Right renal pelvis (tissue), 4 donors: ENCODE measurements at places on chromosomes 1 and 21.

DNA sequence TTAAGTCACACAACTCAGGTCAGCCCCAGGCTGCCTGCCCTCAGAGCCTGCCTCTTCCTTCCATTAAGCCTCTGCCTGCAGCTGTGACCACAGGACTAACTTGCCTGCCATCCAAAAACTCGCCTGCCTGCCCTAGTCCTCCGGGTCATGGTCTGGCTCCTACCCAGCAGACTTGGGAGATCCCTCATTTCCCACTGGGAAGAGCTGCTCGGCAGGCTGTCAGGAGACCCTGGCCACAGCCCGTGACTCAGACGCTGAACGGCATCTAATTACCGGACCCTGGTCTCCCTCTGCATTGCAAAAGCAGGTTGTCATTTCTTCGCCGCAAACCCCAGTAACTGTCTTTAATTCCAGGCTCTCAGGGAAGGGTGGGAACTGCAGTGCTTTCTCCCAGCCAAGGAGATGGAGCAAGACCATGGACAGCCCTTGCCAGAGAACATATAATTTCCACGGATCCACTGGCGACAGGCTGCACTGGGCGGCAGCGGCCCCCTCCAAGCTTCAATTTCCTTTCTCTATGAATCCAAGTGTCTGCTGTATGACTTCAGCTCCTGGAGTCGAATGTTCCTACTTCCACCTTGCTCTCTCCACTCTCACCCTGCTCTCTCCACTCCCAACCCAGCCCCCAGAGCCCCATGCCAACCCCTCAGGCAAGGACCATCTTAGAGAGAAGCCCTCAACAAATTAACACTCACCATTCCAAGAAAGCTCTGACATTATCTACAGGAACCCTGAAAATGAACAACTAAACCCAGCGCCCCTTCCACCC, 20.4 kb downstream of the OLFML2B start:
- DNase-seq: no peak

GRCh38 chr1:160256396-160257046, 5.8 kb downstream of the DCAF8 start:
- DNase-seq: no peak

DNA sequence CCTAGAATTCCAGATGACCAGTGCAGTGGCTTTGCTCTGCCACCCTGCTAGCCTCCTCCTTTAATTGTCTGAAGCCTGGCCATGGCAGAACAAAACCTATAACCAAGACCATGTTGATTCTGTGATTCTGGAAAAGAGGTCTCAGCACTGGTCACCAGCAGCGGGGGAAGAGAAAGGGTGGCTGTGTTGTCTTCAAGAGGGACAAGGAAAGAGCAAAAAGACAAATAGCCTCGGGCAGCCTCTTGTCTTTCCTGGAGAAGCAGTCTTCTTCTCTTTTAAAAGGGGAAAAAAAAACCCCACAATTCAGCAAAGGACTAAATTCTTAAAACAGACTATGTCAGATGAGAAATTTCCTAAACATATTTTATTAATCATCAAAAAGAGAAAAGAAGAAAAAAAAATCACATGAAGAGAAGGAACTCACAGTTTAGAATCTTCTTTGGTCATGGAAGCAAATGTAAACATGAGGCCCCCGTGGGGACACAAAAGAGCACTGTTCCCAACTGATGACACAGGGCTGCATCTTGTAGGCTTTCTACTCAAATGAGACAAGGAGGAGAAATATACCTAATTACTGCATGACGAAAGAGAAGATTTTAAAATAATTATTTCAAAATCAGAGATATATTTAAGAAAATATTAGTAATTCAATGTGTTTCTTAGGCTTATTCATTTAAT, 36.3 kb upstream of the RAP1GAP start:
- DNase-seq: no peak

GRCh38 chr1:91490501-91490900, 10.2 kb upstream of the CDC7 start:
- DNase-seq: no peak

DNA sequence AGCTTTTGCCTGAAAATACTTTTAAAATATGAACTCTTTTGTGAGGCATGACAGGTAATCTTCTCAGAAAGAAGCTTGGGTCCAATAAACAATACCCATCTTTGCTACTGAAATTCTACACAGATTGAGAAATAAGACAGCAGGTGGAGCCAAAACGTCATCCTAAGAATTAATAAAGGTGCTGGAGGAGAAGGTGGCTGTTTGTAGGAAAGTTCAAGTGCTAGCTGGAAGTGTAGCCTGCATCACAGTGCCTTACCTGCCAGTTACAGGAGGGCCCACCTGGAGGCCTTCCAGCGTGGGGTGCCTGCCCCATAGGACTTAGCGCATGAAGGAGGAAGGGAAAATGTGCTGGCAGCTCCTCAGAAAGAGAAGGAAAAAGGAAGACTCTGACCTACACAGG, 93.7 kb downstream of the TTC3 start:
- DNase-seq: no peak
